ENCODE measurements at places on chromosomes 5 and 9.

- no peak for DNase-seq
Measured at GRCh38 chr9:94772639-94773303, 46.3 kb downstream of the AOPEP start.

DNA sequence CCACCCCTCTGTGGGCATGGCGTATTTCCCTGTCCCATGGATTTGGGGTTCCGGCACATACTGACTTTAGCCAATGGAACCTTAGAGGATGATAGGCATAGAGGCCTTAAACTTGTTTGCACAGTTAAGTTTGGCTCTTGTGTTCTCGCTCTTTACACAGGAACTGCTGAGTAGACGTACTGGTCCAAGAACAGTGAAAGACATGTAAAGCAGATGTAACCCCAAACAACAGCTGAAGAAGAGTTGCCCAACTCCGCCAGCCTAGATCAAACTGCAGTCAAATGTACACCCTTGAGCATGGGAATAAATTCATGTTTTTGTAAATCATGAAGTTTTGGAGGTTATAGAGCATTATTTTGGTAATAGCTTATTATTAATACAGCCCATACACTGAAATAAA lies 260.0 kb upstream of the NREP start:
- no peak for DNase-seq

GRCh38 chr5:139852696-139853095 lies 57.1 kb downstream of the PSD2 start:
- no peak for DNase-seq

DNA sequence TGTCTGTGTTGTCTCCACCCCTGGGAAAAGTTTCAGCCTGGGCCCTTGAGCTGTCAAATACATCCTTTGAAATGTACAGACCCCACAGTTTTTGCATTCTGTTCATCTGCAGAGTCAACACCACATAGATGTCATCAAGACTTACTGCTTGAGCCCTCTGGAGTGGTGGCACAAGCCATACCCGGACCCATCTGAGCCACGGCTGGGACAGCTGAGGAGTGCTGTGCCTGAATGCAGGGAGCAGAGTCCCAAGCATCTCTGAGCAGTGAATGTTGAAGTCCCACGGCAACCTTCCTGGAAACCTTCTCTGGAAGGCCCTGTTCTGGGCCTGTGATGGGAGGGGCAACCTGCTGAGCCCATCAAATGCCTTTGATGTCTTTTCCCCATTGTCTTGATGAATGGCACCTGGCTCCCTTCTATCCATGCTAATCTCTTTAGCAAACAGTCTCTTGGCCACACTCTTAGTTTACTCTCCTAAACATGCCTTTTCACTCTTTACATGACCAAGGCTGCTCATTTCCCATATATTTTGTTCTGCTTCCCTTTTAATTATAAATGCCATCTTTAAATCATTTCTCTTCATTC lies 92.5 kb downstream of the ATPSCKMT start:
- no peak for DNase-seq

DNA sequence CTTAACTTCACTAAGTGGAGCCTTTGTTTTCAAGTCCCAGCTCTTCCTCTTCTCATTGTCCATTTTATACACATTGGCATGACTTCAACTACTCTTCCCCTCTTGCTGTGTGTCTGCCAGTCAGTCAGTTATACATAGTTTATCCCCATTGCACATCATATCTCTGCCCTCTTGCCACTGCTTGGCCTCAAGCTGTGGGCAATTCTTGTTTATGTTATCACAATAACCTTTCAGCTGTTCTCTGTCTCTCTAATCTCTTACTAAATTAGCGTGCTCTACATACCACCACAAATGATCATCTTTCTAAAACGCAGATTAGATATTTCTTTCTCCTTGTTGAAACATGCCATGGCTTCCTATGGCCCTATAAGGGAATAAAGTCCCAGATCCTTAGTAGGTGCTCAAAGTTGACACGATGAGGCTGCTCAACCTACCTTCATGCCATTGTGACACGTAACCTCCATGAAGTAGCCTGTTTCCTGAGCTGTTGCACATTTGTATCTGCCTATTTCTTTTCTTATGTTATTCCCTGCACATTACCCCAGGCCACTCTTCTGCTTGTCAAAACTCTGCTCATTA lies 239.3 kb downstream of the GAS1 start:
- no peak for DNase-seq

GRCh38 chr5:78483809-78484521 lies 123.5 kb downstream of the SCAMP1 start:
- no peak for DNase-seq

DNA sequence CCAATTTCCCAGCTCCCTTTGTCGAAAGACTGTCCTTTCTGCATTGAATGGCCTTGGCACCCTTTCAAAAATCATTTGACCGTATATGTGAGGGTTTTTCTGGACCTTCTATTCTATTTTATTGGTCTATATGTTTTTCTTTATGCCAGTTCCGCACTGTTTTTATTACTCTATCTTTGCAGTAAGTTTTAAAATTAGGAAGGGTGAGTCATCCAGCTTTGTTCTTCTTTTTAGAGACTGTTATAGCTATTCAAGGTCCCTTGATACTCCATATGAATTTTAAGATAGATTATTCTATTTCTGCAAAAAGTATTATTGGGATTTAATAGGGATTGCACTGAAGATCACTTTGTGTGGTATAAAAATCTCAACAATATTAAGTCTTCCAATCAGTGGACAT lies 44.2 kb upstream of the STARD4 start:
- DNase-seq, result no peak

GRCh38 chr5:157596487-157596886 lies 20.9 kb upstream of the ADAM19 start:
- DNase-seq, result no peak

GRCh38 chr5:112960315-112960714 lies 16.3 kb upstream of the DCP2 start:
- DNase-seq, result no peak

GRCh38 chr9:34588671-34589635 lies 571 bp downstream of the CNTFR start:
- DNase-seq, result no peak

DNA sequence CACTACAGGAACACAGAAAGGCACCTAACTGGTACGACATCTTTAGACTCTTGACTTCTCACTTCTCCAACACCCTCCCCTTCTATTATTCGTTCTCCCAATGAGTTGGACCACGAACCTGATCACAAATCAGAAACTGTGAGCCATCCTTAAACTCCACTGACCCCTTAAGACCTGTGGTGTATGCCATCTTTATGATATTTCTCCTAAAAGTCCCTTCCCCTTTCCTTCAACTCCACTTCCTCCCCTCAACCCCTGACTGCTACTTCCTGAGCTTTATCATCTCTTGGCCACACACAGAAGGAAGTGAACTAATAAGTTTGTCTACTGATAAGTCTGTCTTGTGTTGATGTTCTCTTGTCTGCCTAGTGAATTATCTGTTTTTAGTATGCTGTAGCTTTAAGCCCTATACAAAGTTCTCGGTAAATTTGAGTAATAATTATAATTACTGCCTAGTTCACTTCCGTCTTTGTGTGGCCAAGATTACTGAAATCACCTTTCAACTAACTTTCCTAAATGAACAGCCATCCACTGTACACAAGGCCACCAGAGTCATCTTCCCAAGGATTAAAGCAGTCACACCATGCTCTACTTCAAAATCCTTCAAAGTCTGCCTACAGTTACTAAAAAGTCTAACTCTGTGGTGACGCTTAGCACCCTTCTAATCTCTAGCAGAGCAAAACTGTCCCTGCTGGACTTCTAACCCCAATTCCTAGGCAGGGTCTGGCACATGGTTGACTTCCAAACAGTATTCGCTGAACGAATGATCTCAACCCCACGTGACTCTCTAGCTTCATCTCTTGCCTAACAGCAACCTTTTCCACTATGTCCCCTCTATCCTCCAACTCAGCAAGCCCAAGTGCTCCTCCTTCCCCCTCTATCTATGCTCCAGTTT lies 23.2 kb downstream of the ELOVL7 start:
- no peak for DNase-seq

GRCh38 chr9:94983552-94983951 lies 257.1 kb downstream of the AOPEP start:
- no peak for DNase-seq

DNA sequence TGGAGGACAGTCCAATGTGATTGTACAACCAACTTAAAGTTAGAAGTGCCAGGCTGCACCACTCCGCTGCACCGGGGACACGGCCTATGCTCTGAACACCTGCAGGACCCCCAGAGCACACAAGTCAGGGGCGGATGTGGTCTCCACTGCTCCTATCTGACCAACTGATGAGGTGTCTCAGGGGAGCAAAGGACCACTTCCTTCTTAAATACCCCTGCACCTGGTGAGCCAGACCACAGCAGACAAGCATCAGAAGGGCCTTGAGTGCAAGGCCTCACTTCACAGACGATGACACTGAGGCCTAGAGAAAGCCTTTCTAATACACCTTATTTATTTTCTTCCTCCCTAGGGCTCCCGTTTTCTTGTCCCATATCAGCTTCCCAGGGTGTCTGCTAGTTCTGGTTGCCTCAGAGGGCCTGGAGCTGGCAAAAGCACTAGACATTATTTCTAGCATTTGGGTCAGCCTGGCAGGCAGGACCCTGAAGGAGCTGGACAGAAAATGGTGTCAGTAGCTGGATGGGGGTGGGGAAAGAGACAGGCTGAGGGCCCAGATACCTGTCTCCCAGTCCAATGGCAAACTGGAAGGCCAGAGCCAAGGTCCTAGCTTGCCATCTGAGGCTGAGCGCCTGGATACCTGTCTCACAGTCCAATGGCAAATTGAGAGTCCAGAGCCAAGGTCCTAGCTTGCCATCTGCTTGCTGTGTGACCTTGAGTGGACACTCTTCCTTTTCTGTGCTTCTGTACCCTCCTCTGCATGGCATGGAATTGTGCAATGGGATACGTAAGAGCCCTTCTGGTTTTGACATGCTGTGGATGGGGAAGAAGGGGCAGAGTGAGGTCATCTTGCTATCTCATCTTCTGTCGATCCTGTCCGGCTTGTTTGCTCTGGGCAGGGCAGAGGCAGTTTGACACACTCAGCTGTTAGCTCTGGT lies 9.0 kb downstream of the CCDC69 start:
- DNase-seq, result no peak

- DNase-seq, result no peak
Measured at GRCh38 chr5:127667926-127668325, 19.0 kb downstream of the CTXN3 start.

DNA sequence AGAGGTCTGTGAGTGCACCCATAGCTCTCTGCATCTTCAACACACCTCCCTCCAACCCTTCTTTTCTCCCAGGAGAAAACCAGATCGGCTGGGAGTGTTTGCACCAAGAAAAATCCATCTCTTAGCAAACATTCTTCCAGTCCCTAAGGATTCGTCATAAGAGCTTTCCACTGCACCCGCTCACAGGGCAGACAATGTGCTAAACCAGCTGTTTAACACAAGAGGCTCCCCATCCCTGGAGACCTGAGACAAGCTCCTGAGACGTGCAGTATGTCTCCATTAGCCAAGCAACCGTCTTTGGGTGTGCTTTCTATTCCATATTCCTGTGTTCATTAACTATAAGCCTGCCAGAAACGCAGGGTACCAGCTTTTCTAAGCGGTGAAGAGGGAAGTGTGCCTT lies 93.6 kb upstream of the ZNF462 start:
- no peak for DNase-seq

DNA sequence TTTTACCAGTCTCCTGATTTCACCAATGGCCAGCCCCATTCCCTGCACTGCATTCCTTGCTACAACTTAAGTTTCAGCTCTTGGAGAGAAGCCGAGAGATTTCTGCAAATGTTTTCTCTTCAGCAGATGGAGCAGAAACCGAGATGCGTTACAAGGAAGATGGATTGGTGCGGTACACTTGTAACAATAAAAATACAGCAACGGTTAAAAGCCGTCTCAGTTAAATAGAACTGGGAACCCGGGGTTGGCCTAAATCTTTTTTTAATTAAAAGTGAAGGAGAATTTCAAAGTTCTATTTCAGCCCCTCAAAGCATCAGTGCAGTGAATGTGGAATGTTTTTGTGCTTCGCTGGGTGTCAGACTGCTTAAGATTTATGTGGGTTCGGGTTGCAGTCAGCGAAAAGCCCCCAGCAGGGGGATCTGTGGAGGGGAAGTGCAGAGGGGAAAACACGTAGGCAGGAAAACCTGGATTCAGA lies 19.8 kb downstream of the BRINP1 start:
- no peak for DNase-seq

- DNase-seq, result no peak
Measured at GRCh38 chr9:124346347-124347163, 68.7 kb downstream of the PSMB7 start.

- no peak for DNase-seq
Measured at GRCh38 chr5:31413030-31413812, 118.7 kb downstream of the DROSHA start.

GRCh38 chr9:111586378-111586777 lies 13.1 kb downstream of the PTGR1 start:
- DNase-seq, result no peak

DNA sequence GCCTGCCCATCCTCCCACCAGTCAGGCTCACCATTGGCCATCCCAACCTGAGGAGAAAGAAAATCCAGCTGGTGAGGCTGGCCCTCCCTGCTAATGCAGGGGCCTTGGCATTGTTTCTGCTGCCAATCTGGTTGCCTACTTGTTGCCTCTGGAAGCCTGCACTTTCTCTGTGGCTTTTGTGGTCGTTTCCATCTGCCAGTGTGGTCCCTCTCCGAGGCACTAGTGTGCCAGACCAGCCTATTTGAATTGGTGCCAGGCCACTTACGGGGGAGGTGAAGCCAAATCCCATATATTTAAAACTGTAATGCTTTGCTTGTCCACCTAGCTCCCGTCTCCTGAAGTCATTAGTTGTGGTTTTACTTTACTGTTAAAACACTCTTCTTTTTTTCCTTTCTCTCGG lies 213.4 kb upstream of the ADAMTSL1 start:
- DNase-seq, result no peak

- no peak for DNase-seq
Measured at GRCh38 chr9:121718084-121718483, 66.7 kb downstream of the DAB2IP start.

- no peak for DNase-seq
Measured at GRCh38 chr9:97985058-97985861, 2.1 kb downstream of the ANP32B start.

DNA sequence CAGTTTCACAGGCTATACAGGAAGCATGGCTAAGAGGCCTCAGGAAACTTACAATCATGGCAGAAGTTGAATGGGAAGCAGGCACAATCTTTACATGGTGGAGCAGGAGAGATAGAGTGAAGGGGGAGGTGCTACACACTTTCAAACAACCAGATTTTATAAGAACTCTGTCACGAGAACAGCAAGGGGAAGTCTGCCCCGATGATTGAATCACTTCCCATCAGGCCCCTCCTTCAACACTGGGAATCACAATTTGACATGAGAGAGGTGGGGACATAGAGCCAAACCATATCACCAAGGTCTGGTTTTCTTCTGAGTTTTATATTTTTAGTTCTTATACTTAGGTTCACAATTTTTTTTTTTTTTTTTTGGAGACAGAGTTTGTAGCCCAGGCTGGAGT lies 16.1 kb downstream of the ZCCHC9 start:
- DNase-seq, result no peak

Measured in activated T-helper 1 cell treated with Interleukin-2 at 50 U/mL for 16 hours (primary cell).